NCI-H1417 (cell line): ENCODE measurements at places on chromosomes 3 and 15.

DNA sequence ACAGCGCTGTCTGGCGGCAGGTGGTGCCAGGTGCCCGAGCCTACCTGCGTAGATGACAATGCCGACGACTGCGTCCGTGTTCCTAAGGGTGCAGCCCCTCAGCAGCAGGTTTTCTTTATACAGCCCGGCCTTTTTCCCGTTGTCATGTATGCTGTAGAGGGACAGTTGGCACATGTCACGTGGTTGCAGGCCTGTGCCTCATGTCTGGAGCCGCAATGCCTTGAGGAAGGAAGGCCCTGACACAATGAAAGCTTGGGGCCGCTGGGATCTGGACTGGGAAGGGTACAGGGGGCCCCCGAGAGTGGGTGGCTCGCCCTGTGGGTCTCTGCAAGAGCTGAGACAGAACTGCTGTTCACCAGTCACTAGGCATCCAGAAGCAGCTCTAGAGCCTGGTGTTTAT, 136.0 kb downstream of the ATP10A start:
- DNase-seq: no peak

DNA sequence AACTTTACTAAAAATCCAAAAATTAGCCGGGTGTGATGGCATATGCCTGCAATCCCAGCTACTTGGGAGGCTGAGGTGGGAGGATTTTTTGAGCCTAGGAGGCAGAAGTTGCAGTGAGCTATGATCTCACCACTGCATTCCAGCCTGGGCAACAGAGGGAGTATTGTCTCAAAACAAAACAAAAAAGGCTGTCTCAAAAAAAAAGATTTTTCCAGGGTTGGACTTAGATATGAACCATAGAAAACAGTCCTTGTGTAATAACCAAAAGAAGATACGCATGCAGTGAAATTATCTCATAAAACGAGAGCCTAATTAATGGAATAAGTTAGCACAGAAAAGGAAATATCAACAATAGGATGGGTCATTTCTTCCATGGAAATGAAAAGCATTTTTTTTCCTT, 320.4 kb upstream of the RASGRP1 start:
- DNase-seq: no peak

DNA sequence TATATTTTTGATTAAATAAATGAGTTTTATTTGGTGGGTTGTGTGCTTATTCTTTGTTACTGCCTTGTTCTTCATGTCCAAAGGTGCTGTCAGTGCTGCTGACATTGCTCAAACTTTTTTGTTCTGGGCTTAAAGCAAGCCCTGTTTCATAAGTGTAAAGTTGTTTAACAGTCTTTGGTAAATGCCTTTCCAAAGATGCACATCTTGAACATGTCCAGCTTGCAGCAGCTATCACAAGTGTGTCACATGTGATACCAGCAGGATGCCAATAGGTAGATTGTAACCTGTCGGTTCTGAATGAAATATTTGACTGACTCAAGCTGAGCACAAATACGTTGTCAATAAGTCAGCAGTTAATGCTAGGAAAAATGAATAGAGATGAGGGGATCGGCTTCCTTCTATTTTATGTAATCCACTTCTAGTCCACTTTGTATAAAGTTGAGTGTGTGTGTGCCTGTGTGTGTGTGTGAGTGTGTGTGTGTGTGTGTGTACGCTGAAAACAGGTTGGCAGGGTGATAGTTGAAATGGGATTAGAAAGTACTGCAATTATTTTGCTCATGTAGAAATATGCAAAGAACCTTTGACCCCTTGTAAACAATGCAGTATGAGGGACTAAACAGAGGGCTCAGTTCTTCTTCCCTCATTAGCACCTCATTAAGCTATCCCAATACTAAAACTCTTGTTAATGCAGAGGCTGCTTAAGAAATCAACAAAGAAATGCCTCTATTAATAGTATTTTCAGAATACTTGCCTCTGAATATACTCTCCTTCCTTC, 986.5 kb downstream of the TUSC7 start:
- DNase-seq: peak; percentile 12

GRCh38 chr3:129211345-129211744, 27.6 kb upstream of the CNBP start:
- DNase-seq: no peak

DNA sequence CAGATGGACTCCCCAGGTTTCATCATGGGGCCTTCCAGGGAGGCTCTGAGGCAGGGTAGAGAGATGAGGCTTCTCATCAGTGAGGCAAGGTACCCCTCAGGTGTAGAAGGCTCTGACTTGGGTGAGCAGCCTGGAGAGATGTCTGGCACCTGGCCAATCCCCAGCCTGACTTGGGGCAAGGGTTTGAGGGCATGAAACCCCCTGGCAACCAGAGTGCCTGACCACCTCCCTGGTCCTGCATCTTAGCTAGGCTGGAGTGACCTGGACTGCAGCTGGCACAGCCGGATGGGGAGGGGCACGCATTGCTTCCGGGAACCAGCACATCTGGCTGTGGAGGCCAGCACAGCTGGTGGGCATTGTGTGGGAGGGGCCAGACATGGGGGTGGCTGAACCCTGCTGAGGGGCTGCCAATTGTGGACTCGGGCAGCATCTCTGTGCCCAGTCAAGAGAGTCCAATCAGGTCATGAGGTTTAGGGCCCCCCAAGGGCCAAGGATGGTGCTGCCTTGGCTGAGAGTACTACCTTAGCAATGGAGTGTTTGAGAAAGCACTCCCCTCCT, 1.9 kb downstream of the ZBTB47 start:
- no peak for DNase-seq

DNA sequence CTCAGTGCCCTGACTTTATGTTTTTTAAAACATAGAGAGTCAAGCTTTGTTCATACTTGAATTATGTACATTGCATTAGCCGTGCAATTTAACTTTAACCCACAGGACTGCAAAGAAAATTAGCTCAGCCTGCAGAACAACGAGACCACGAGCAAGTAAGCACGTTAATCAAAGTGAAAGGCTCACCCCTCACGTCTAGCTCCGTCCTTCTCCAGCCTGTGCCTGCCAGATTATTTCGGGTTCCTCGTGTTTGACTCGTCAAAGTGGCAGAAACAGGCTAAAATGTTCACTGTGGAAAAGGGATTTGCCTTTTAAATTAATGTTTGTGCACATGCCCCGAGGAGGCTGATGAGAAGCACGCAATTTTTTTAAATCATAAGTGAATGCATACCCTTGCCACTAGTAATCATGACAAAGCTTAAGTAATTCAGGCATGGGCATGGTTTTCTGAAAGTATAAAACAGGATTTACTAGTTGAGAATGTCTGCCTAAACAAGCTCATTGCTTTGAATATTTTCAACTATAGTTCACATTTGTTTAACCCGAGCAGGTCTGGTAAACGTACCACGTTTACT, 15.3 kb downstream of the ZBTB38 start:
- peak; percentile 49 for DNase-seq

- DNase-seq: no peak
Measured at GRCh38 chr3:44892689-44893088, 18.3 kb downstream of the TGM4 start.

DNA sequence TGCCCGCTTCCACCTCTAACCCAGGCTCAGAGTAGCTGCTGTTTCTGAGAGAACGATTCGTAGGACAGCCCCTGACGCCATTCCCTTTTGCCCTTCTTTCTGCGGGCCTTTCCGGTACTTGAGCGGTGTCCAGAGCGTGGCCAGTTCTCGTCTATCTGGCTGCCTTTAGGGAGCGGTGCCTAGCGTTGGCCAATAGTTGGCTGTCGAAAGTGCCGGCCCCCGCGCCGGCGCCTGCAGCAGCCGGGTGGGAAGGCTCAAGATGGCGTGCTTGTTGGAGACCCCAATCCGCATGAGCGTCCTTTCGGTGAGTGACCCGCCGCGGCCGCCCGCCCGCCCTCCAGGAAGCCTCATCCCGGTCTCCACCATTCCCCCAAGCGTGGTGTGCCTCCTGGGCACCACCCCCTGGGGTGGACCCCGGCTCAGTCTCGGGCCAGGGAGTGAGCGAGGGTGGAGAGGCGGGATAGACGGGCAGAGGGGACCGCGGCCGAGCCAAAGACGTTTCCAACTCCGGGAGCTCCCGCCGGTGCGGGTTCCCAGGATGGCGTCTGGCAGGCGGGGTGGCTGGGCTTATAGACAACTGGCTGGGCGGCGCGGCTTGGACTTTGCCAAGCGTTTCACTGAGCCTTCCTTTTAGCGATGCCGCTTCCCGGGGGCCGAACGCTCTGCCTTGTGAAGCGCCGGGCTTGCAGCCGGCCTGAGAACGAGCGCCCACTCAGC, at the start of gene ARMC8:
Gene ARMC8 (plus strand): TSS at position 6 of the 717 bp plus-strand sequence. CDS start 254 bp downstream, at position 260.
- DNase-seq: peak; percentile 30

- no peak for DNase-seq
Measured at GRCh38 chr15:85408270-85408746, 27.9 kb downstream of the AKAP13 start.

DNA sequence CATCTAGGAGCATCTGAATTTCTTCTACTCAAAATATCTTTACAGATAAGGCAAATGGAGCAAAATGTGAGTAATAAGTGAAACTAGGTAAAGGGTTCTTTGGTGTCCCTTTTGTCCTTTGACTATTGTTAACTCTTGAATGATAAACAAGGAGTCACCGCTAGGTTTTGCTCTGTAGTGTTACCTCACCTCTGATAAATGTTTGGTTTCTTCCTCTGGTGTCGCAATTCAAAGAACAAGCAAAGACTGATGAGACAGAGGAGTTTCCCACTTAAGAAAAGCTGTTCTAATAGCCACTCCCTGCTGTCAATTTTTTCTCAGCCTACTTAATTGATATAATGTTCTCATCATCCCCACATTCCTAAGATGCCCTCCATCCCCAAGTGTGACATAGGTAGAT, 925.9 kb downstream of the IGSF11 start:
- no peak for DNase-seq

GRCh38 chr3:135908225-135908624, 57.3 kb upstream of the PPP2R3A start:
- DNase-seq: no peak

- DNase-seq: no peak
Measured at GRCh38 chr3:5437783-5438323, 250.3 kb downstream of the EDEM1 start.

DNA sequence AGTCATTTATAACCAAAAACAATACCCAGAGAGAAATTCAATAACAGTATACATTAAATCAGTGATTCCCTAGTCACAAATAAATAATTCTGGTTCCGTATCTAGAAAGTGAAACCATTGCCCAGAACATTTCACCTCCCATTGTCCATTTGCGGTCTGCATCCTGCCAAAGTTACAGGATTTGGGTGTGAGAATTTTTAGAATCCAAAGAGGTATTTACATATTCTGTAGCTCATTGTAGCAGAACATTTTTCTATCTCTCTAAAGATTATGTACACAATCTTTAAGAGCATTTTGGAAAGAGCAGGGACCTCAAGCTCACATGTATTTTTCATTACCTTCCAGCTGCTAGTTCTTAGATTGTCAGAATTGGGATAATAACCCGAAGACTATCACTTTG, 261.6 kb downstream of the CHL1 start:
- no peak for DNase-seq

DNA sequence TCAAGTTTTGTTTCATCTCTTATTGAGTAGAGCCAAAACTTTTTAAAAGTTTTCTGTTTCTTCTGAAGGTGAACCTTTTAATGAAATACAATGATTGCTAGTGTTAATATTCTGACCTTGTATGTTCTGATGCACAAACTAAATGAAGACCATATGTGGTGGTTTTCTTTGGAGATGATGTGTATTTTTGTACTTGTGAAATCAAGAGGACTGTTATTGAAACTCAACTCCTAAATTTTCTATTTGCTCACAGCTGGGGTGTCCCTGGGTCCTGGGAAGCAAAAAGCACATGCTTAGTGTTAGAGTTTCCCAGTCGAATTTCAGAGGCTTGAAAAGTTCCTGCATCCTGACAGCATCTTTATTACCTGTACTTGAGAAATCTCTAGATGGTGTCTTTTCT, 1185.8 kb upstream of the ALCAM start:
- no peak for DNase-seq

- DNase-seq: no peak
Measured at GRCh38 chr3:72769758-72770540, 78.3 kb downstream of the SHQ1 start.
